Right hindlimb (tissue), 1 donor: ENCODE measurements at places on chromosomes 3 and 15.

DNA sequence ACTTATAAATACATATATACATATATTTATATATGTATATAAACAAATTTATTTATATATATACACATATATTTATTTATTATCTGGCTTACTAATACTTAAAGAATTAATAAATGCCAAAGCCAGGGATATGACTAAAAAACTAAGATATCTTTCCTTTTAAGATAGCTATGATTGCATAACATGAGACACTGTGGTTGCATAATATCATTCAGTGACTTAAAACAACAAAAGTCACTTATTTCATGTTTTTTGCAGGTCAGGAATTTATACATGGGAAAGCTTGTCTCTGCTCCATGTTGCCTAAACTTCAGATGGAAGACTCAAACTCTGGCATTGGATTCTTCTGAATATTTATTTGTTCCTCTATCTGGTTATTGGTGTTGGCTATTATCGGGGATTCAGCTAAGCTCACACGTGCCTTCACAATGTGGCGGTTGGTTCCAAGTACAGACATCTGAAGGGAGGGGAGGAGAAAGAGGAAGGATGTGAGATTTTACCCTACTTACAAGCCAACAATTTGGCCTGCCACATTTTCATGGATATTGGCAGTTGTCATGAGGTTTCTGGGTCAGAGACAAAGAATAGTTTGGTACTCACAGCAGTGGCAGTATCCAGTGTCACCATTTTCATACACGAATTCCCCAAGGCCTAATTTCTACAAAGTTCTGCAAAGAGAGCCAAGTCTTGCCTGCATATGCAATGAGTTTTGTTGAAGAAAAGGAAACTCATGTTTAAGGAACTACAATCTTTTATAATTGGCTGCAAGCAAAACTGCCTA lies 381.6 kb downstream of the EPHA3 start:
- no peak for DNase-seq

DNA sequence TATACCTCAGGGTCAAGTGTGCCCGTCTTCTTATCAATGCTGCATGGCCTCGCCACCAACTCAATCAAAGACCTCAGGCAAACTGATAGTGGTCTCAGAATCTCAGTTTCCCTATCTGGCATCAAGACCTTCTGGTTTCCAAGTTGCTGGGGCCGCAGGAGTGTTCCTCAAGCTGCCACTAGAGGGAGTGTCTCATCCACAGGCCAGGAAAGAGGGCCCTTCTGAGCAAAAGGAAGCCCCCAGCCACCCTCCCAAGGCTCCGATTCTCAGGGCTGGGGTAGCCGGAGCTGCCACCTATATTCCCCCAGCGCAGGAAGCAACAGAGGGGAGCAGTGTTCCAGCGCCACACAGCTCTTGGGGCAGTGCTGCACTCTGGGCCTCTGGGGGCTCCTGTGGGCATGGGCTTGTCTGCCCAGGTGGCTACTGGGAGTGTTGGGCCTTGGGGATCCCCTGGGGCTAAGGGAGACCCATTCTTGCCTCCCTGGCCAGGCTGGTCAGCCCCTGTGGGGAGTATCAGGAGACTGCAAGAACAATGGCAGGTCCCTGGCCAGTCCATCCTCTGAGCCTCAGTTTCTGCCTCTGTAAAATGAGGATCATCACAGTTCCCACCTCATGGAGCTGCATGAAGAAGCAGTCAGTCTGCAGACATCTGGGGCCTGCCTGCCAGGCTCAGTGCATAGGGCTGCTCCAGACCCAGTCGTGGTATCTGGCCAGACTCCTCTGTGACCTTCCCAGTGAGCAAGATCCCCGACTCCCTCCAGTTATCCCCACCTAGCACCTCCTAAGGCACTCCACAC lies 23.4 kb upstream of the SEC13 start:
- DNase-seq = peak; percentile 48

DNA sequence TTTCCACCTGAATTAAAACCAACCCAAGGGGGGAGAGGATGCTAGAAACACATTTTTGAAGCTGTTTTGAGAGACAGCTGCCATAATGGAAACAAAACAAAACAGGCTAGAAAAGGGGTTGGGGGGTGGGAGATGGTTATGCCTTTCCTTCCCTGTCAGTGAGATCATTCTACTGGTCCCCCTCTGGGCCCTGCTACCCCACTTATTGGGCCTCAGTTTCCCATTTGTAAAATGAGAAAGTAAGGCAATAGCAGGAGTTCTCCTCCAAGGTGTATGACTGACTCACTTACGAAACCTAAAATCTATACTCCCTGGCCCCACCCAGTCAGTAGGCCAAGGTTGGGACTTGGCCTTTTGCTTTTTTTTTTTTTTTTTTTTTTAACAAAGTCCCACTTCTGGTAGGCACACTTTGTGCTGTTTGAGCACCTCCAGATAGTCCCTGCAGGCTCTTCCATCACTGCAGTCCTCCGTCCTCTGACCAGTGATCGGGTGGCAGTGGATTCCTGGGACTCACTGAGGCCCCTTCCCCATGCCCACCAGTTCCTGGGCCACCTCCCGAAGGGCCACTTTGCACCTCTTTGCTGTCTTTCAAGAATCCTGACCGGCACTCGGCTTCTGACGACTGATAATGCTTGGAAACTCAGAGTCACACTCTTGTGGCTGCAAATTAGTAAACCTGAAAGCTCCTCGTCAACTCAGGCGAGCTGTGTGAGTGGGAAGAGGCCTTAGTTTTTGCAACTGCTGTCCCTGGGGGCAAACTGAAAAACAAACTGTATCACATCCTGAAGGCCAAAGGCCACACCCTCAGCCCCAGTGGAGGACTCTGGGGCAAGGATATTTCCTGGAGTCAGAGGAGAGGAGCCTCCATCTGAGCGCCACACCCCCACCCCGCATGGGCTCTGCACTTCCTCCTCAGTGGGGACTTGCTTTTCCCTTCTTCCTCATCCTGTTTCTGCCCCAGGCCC lies 6.7 kb upstream of the PSTPIP1 start:
- no peak for DNase-seq

GRCh38 chr3:50122661-50123391 lies 32.3 kb upstream of the SEMA3F start:
- DNase-seq = no peak

- DNase-seq = no peak
These were observed 62.5 kb downstream of the SFMBT1 start for GRCh38 chr3:52983336-52983807.

- no peak for DNase-seq
These were observed 85.1 kb downstream of the EFL1 start for GRCh38 chr15:82177291-82178010.

GRCh38 chr3:54476891-54477290 lies 354.5 kb downstream of the CACNA2D3 start:
- DNase-seq = no peak

DNA sequence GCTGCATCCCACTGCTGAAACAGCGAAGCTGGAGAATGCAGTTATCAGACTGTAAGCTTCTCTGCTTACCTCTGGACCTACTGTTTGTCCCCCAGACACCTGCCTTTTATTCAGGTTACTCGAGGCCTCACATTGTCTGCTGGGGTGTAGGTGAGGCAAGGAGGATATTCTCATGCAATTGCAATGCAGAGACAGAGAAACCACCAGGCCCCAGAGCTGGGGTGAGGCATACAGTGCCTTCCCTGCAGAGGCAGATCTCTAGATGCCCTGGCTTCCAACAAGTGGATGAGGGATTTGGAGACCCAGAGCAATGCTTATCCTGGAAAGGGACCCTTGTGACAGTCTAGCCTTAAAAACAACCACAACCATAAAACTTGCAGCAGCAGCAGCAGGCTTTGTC lies 263.4 kb upstream of the ST8SIA2 start:
- no peak for DNase-seq

- no peak for DNase-seq
These were observed 50.1 kb downstream of the SYN2 start for GRCh38 chr3:12054245-12054644.

DNA sequence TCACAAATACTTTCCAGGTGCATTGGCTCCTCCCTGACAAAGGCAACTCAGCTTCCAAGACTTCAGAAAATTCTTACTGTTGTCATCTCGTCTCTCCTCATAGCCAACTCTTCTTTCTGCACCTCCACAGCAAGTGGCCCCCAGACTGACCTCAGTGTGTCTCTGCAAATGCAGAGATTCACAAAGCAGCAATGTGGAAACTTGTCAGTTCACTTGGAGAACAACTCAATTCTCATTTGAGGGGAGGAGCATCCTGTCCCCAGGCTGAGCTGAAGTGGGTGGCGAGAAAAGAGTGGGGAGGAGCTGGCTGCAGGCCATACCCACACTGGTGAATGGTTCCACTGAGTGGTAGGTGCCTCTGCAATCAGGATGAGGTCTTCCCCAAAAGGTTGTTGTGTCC lies 248.7 kb upstream of the IL12A start:
- DNase-seq = no peak

- DNase-seq = no peak
These were observed 514.8 kb downstream of the EPHA3 start for GRCh38 chr3:89622063-89622700.

DNA sequence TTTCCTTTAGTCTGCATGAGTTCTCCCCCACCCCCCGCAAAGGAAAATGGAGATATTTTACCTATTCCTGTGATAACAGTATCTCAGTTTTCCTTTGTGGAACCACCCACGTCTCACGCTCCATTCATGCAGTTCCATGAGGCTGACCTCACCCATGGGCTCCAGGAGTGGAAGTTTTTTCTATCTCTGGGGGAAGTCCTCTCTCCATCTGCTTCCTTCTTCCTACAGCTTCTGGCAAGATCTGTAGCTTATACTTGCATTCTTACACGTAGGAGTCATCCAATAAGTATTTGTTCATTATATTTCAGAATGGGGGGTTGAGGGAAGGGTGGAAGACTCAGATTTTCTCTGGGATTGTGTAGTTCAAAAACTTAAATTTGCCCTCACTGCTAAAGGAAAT lies 5.8 kb upstream of the GLCE start:
- no peak for DNase-seq

DNA sequence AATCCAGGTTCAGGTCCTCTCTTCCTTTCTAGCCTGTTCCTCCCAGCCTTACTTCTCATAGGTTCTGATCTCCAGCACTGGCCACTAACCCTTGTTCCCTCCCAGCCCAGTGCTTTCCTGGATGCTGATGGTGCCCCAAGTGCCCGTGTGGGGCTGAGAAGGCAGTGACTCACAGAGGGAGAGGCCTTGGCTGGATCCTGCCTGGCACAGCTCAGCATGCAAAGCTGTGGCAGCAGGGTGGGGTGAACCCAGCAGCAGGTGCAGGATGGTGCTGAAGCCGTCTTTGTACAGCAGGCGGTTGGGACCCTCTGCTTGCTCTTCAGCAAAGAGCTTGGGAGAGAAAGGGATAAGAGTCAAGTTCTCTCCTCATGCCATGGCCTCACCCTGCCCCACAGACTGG lies 7.6 kb downstream of the LPCAT4 start:
- DNase-seq = no peak

DNA sequence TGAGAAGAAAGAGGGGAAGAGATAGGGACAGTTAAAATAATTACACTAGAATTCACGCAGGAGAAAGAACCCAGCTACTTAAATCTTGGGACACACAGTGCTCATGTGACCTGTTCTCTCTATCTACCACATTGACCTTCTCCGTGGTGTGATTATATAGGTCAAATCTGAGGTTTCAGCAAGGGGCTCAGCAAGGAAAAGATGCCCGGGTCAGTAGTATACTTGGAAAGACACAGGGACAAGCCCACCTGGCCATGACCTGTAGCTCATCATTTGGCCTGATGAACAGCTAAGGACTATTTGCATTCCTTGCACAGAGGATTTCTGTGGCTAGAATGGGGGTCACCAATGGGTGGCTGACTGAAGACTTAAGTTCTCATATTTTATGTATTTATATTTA lies 71.9 kb downstream of the SSR3 start:
- DNase-seq = no peak

DNA sequence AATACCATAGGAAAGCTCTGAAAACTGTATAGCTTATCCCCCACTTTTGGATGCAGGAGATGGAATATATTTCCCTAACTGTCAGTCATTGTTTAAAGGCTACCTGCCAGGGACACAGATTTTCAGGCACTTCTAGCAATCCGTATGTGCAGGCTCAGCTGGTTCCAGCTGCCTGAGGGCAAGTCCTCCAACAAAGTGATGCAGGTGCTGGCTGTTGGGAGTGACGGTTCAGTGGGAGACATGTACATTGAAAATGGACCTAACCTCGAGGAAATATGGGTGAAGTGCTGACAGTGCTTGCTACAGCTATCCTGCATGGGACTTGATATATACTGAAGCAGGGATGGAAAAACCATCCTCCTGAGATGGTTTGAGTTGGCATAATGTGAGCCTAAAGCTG lies 153.1 kb upstream of the GAP43 start:
- no peak for DNase-seq

DNA sequence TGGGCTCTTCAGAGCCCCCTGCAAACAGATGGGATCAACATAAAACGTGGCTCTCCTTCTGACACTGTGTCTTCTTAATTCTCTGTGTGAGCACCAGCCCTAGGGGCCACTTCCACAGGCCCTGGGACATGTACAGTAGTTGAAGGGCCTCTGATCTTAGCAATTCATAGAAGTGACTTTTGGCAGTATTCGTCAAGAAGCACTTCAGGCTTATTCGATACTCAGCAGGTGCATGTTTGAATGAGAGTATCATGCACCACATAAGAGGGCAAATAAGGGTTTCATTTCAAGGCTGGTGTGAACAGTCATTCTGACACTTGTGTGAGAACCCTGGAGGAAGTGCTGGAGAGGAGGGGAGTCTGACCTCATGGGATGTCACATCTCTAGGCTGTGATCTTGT lies 113.9 kb downstream of the GABRG3 start:
- no peak for DNase-seq

DNA sequence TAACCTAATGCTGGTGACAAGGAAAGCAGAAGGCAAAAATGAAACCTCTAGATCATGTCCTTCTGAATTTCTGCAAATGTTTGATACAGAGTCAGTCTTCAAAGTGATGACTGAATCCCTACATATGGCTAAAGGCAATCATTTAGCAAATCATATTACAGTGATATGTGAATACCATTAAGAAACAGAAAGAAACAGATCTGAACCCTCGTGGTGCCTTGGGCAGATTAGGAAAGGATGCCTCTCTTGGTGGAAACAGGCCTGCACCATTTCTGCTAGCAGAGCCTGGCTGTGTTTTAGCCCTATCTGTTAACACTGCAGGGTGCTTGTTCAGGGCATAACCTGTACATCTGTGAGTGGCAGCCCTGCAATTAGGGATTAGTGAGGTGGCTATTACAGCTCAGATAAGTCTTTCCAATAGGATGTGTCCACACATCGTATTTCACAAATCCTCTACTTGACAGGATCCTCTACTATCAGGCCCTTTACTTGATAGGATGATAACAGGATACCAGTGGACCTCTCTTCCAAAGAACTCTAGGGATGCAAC lies 12.1 kb downstream of the SEC22C start:
- DNase-seq = no peak

DNA sequence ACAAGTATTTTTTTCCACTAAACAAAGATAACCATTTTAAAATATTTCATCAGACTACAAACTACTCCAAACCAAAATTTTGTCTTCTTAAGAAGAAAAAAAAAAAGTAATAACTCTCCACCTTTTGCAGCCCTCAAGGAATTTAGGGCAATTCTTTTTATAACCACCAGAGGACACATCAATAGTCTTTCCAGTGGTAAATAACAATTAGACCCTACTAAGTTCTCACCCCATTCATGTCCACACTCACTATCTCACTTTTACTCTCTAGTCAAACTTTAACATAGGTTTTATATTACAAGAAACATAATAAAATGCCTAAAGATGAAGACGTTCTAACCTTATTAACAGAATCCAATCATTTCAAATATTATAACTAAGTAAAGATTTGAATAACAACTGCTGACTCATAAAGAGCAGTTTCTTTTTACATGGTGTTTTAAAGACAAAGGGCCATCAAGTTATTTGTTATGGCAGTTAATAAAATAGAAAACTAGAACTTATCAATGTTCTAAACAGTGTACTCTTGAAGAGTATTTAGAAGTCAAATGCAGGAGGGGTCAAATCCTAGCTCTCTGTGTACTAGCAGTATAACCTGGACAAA lies 33.0 kb downstream of the CCDC39 start:
- no peak for DNase-seq
